ENCODE measurements at places on chromosomes 12 and 14.
A peak's percentile ranks its signal among the peaks of the same experiment; 100 is the strongest.

- DNase-seq = no peak
Observed at GRCh38 chr14:55425091-55425490, 13.5 kb upstream of the ATG14 start.

DNA sequence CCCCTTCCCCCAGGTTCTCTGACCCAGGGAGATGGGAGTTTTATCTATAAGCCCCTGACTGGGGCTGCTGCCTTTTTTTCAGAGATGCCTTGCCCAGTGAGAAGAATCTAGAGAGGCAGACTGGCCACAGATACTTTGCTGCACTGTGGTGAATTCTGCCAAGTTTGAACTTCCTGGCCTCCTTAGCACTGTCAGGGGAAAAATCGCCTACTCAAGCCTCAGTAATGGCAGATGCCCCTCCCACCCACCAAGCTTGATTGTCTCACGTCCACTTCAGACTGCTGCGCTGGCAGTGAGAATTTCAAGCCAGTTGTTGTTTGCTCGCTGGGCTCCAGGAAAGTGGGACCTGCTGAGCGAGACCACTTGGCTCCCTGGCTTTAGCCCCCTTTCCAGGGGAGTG, 31.7 kb downstream of the KLRK1 start:
- no peak for DNase-seq

GRCh38 chr14:85701763-85702162, 171.8 kb downstream of the FLRT2 start:
- no peak for DNase-seq

DNA sequence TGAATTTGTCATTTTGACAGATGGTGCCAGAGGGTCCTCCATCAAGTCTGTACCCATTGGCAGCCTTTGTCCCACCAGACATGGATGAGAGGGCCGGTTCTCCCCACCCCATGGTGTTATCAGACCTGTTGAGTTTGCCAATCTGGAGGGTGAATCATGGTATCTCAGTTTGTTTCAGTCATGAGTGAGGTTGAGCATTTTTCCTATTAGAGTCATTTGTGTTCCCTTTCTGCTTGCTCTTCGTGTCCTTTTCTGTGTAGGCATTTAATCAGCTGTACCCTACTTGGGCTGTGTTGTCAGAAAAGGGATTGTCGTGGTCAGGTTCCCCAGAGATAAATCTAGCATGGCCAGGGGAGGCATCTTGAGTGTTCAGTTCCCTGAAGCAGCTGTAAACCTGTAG, 30.5 kb downstream of the SLC24A4 start:
- no peak for DNase-seq

DNA sequence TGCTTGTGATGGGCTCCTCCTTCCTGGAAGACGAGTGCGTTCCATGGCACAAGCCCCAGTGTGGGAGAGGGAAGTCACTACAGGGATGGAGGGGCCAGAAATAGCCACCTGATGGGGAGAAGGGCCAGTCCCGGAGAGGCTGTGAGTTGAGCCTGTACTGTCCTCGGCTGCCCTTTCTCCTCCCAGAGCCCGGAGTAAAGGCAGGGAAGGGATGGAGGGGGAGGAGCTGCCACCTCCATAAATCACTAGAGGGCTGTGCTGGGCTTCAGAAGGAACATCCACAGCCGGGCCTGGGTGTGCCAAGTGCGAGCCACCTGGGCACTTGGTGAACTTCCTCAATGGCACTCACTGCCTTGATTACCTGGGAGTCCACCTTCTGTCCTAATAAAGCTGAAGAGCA, 110.1 kb downstream of the RBM19 start:
- no peak for DNase-seq

DNA sequence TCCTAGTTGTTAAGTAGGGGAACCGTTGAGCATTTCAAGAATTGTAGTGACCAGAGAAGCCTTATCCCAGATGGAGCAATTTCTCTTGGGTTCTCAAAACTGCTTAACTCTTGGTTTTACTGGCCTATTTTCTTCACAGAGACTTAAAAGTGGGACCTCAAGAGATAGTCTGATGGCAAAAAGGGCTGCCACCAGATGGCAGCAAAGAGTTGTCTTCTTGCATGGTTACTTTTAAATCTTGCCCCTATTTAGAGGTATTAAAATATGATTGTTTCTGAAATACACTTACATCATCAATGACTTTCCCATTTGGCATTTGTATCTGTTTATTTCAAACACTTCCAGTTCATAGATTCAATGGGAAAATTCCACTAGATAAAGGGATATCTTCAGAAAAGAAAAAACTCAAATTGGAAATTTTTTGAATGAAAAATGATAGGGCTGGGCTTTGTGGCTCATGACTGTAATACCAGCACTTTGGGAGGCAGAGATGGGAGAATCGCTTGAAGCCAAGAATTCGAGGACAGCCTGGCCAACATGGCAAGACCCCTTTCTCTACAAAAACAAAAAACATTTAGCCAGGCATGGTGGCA, 69.9 kb upstream of the CNTN1 start:
- peak; percentile 28 for DNase-seq

DNA sequence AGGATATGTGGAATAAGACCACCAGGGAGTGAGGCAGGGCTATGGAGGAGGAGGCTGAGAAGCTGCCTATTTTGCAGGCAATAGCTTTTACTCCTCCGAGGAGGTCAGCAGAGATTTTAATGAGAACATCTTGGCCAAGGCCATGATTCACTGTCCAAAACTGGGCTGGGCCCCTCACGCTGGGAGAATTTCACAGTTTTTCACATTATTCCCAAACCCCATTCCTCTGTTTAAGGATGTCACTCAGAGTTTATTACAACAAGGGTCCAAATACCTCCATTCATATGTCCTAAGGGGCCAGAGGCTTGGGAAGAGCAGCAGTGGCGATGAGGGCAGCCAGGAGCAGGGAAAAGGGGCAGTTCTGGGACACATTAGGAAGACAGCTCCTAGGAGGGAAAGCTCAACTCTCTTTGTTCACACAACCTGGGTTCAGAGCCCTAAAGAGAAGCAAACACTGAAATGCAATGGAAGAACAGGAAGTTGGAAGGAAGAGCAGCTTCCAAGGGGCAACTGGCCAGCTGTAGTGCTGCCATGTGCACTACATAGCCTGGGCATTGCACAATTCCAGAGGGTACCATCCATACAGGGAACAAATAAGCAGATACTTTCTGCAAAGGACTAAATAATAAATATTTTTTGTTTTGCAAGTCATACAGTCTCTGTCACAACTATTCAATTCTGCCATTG, 283.2 kb downstream of the NUAK1 start:
- no peak for DNase-seq

DNA sequence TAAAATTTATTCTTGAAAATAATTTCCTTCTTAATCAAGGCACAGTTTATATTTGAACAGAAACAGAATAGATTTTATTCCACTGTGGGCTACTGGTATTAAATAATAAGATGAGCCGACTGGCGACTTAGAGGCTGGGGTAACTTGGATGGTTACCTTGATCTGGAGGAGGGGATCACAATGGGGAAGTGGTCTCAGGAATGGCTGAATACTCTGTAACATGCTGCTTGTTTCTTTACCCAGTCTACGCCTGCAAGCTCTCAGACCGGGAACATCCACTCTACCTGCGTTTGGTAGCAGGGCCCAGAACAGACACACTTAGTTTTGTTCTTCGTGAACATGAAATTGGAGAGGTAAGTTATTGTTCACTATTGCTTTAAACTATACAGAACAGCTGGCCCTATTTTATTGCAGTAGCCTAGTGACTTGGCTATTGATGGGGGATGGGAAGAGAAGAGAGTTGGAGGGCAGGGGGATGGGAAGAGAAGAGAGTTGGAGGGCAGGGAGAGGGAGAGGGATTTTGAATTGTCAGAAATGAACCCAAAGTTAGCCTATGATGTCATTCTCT, 67.9 kb downstream of the GNS start:
- no peak for DNase-seq

GRCh38 chr12:107491856-107492255, 193.7 kb upstream of the PWP1 start:
- no peak for DNase-seq

DNA sequence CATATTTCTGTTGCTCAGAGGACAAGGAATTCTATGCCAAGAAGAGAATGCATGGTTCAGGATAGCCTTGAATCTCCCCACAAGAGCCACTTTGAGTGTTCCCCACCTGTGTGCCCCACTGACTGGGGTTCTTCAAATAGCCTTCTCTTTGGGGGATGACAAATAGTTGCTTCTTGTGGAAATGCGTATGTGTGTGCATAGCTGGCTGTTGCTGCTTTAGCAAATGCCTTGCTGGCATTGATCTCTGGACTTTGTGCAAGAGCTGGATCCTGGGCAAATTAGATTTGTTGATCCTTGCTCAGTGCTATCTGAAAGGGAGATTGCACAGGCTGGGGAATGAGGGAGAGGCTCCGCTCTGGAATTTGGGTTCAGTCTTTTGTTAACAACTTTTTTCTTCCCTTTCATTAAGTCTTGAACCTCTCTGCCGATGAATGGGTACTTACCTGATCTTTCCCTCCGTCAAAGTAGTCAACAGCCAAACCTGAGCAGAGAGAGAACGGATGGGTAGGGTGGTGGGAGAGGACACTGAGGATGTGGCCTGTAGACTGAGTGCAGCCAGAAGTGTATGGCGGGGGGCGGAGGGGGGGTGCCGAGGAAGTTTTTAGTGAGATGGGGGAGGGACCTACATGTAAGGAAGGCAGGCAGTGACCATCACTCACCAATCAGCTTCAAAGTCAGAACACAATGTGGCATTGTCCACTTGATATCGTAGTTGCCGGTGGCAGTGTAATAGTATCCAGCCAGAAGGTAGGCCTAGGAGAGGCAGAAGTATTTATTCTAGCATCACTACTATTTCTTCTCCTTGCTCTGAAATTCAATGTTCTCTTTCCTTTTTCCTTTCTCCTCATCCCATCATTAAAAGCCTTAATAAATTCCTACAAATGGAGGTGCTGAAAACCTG, 10.7 kb downstream of the EMG1 start:
- no peak for DNase-seq

- DNase-seq = no peak
Observed at GRCh38 chr14:35252451-35252868, 39.7 kb upstream of the PSMA6 start.

- no peak for DNase-seq
Observed at GRCh38 chr14:28742171-28742846, 24.3 kb upstream of the FOXG1 start.

- DNase-seq = no peak
Observed at GRCh38 chr12:111789779-111790178, 23.0 kb downstream of the ALDH2 start.
